ENCODE measurements at places on chromosomes 3 and 15. TPM values are rescaled to one million over a fixed set of nuclear protein-coding genes. Genes with fewer than 3 reads are reported as not detected.

The ECE2 gene
- not detected for total RNA-seq

The SLITRK3 gene
- 5.9 TPM for total RNA-seq

The PLSCR5 gene
- not detected for total RNA-seq

The ZNF385D gene
- total RNA-seq, result 0.59 TPM

The NAALADL2 gene
- 2.1 TPM for total RNA-seq
